Stimulated activated CD4-positive, alpha-beta T cell treated with anti-CD3 and anti-CD28 coated beads, Interleukin-15, amount 100 ng/mL, for 48 hours (primary cell): ENCODE measurements at places on chromosomes 16 and 17.

DNA sequence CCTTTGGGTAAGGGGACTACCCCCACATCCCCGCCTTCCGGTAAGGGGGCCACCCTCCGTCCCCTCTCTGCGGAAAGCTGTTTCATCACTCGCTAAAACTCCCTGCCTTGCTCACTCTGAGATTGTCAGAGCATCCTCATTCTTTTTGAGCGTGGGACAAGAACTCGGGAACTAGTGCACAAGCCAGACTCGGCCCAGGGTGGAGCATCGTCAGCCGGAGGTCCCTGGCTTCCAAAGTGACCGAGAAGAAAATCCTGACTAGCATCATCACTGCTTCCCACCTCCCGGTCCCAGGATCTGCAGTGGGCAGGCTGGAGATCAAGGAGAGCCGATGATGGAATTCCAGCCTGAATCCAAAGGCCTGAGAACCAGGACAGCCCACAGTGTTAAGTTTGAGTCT, 380.3 kb downstream of the SEC14L1 start:
- no peak for DNase-seq

DNA sequence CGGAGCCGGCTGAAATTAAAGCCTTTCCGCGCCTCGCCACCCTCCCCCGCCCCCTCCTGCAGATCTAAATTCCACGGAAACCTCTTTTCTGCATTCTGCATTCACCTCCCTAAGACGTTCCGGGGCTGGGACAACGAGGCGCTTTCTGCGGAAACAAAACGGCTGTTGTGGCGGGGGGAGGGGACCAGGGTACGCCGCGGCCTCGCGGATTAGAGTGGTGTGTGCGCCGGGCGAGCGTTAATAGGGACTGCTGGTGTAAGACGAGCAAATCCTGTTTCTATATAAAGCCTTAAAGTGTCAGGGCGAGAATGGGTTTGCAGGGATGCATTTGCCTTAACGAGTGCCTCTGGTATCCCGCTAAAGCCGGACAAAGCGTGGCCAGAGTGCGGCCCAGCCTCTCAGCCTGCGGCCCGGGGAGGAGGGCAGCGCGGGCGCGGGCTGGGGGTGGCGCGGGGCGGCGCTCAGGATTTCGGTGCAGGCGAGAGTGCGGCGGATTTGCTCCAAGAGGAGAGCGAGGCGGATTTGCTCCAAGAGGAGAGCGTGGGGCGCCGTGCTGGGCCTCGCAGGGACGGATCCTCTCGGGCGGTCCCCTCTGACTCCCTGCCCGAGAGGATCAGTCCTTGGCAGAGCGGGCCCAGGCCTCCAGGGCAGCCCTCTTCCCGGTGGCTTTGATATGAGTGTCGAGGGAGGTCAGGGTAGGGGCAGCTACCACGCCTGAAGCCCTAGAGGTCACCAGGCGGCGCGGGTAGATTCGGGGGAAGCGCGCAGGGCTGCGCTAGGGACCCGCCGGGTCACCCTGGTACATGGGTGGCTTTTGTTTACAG, 5.1 kb downstream of the BAHCC1 start:
- DNase-seq: no peak

DNA sequence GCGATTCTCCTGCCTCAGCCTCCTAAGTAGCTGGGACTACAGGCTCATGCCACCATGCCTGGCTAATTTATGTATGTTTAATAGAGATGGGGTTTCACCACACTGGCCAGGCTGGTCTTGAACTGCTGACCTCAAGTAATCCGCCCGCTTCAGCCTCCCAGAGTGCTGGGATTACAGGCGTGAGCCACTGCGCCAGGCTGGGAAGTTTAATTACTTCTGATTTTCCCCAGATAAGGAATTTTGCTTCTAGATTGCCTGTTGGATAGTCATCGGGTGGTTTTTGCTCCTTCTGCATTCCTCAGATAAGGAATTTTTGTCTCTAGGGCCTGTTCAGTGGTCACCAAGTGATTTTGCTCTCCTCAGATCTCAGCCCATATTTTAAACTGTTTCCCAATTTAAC, 112.5 kb downstream of the MAP2K4 start:
- DNase-seq: no peak

DNA sequence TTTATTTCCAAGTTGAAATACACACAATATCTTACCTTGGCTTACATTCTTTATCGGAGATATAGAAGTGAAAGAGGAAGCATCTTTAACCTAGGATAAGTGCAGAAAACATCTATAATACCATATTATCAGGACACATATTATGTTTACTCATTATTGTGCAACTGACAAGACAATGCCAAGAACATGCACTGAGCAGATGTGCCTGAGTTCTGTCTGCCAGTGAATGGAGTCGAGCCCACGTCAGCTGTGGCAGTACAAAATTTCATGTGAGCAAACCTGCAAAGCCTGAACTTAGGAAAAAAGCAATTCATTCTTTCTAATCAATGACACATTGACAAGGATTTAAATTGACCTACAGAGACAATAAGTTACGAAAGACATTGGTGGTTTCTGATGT, 154.4 kb downstream of the AXIN2 start:
- no peak for DNase-seq

GRCh38 chr17:43353393-43353792, 45.4 kb upstream of the ARL4D start:
- DNase-seq: no peak

GRCh38 chr17:40522961-40523310, 21.5 kb upstream of the TNS4 start:
- no peak for DNase-seq

GRCh38 chr16:49437344-49437743, 63.7 kb downstream of the C16orf78 start:
- DNase-seq: no peak

DNA sequence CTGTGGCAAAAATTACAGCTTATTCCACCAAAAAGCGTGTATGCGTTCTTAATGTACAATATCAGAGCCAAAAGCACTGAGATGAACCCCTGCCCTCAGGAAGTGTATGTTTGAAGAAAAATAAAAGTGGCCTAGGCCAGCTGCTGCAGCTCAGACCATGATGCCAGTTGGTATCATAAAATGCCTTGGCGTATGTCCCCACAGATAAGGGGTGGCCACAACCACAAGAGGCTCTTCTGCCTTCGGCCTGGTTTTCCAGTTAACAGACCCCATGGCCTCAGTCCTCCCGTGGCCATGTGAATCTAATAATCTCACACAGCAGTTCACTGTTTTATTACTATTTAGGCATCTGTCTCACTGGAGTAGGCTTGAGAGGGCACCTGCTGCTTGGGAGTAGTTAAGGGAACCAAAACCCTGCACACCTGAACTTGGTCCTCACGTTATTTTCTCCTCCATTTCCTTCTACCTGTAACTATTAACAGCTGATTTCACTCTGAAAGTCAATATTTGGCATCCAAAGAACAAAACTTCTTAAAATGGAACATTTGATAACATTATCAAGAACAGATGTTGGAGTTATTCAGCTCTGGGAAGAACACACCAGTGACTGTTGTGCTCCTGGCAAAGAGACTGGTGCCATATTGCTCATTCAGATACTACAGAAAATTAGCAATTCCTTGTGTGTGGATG, 34.8 kb upstream of the ERN1 start:
- no peak for DNase-seq

DNA sequence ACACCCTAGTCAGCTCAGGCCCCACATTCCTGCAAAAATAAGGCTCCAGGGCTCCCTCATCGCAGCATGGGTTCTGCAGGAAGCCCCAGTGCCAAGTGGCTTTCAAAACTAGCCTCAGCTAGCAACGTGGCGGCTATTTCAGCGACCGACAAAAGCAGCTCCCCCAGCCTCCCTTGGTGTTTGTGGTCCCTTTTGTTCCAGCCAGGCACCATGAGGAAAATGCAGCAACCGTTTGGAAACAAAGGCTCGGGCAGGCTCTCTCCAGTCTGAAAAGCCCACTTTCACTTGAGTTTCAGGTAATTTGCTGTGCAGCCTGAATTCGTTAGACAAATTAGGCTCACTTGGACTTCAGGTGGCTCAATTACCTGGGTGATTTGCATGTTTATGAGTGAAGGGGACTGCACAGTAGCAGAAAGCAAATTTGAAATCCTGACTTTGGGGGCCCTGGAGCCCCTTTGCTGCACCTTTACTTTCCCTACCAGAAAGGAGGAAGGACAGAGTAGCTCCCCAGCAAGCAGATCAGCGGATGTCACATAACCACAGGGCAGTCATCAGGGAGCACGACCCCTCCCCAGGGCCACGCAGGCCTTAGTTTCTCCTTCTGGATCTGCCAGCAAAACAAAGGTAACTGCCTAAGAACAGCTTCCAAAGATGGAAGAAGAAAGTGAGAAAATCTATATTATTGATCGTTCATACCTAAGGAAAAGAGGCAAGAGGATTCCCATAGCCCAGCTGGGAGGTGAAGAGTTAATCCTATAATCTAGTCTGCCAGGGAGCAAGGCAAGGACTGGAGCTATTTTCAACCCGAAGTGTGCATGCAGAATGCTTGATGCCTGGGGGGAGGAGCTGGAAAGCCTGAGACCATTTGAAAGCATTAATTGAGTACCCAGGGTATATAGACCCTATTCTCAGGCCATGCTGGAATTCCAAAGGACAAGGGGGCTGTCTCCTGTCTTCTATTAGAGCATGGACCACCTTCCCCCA, 143.1 kb upstream of the SDK2 start:
- DNase-seq: no peak

DNA sequence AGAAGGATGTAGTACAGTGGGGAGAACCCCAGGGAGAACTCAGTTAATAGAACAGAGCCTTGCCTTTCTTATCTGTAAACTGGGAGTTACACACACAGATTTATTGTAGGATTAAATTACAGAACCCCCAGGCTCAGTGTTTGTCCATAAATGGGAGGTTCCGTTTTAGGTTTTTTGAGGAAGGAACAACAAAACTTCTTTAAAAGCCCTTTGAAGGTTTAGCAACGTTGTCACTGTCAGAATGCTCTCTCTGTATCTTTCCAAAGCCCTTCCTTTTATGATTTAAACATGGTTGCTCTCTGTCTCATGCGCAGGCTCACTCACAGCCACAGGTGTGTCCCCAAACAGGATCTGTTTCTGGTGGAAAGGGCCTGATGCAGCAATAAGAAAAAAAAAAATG, 9.4 kb upstream of the GNA13 start:
- DNase-seq: no peak

DNA sequence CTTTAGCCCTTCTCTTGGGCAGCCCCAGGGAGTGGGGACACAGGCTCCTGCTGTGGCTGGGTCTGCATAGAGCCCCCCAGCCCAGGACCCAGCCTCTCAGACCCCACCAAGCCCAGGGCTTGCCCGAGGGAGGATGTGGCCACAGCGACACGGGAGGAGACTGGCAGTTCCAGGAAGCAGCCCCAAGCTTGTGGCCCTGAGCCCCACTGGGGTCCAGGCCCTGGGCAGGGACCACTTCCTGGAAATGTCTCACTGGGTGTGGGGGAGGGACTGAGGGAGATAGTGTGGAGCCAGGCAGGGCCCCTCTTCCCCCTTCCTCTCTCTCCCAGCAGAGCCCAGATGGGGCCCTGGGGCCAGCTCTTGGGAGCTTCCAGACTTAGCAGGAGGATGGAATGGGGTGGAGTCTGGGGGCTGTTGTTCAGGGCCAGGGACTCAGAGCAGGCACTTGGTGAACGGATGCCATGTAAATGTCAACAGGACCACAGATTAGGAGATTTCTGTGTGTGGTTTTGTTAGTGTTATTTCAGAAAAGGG, 35.3 kb downstream of the ADGRG5 start:
- DNase-seq: no peak

DNA sequence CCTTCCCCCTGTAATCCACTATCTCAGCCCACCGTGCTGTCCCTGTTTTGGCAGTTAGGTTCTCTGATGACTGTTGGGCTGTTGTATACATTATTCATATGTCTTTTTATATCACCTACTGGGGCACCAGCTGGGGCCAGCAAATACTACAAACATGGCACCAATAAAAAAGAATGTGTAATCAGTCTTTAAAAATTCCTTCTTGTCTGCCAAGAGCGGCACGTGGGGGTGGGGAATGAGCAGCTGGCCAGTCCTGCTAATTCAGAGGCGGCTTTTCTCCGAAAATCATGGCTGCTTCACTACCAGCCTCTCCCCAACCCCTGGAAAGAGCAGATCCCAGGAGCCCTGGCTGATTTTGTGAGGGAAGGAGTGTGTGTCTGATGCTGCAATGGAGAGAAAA, 77.7 kb upstream of the EEF2KMT start:
- DNase-seq: no peak

GRCh38 chr16:379183-379960, 2.4 kb downstream of the PGAP6 start:
- no peak for DNase-seq

DNA sequence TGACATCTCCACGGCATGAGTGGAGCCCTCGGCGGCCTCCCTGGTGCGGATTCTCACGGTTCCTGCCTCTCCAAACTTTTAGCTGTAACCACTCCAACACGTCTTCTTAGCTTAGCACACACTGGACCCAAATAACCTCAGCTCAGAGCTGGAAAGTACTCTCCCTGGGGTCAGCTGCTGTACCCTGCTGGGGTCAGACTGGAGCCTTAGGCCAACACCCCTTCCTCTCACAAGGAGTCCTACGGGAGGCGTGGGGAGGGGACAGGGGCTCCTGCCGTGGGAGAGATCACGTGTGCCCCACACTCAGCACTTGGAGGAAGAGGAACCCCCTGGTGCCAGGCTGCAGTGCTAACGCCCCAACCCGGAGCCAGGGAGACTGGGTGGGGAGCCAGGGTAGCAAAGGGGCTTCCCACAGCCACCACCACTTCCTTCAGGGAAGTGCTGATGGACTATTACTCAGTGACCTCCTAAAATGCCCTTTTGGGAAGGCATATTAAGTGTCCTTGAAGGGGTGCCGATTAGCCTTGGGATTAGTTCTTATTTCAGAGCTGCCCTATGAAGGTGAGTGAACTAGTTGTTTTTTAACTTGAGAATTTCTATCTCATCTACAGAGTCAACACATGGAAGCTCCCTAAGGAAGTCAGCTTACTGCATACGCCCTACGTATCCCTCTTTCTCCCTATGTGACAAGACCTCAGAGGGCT, 124.0 kb downstream of the HIC1 start:
- DNase-seq: no peak

DNA sequence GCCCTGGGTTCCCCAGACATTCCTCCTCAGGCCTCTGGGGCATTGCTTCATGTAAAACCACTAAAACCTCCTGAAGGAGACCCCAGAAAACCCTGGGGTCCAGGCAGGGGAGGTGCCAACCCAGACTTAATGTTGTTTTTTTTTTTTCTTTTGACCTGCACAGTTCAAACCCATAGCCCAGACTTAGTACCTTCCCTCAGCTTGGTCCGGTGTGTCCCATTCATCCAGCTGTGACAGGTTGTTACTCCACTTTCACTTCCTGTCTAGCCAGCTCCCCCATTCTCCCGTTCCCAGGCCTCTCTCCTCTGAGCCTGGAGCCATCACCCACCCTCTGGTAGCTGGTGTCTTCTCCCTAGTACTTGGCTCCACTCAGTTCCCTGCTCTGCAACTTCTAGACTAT, 4.8 kb downstream of the CDR2L start:
- DNase-seq: no peak
